ENCODE measurements at places on chromosomes 7 and 10.
A peak's percentile ranks its signal among the peaks of the same experiment; 100 is the strongest.

GRCh38 chr7:92613720-92614119 is 23.5 kb upstream of the FAM133B start:
- no peak for DNase-seq

DNA sequence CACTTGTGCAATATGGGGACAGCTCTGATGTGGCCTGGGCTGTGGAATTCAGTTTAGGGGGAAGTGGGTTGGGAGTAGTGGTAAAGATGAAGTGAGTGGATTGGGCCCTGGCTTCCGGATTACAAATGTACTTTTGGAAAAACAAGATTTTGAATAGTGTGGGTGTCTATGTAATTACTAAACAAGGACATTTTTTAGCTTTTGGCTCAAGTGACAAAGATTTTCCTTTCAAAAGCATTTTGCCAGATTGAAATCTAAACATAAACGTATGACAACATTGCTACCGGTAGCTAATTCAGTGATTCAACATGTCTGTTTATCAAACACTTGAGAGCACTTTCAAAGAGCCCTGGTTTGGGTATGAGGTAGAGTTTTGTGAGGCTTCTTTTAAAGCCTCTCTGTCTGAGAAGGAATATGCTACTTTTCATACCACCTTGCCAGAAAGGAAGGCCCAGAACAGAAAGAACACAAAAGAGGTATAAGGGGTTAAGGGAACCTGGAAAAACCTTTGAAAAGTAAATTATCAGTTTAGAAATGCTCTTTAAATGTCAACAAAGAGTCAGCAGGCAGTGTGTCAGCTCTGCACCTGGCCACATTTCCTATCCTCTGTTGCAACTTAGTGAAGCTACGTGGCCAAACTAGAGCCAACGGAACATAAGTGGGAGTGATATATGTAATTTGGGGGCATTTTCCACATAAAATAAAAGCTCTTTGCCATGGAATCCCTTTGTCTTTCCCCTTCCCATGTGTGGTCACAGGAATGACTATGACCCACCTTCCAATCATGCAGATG is 516.1 kb downstream of the NRG3 start:
- DNase-seq, result no peak

- DNase-seq, result no peak
These were observed 157.9 kb downstream of the GFRA1 start for GRCh38 chr10:116115036-116115641.

GRCh38 chr10:18233775-18234174 is 93.6 kb downstream of the CACNB2 start:
- DNase-seq, result no peak

- no peak for DNase-seq
These were observed 87.1 kb downstream of the TRIL start for GRCh38 chr7:28871077-28871476.

DNA sequence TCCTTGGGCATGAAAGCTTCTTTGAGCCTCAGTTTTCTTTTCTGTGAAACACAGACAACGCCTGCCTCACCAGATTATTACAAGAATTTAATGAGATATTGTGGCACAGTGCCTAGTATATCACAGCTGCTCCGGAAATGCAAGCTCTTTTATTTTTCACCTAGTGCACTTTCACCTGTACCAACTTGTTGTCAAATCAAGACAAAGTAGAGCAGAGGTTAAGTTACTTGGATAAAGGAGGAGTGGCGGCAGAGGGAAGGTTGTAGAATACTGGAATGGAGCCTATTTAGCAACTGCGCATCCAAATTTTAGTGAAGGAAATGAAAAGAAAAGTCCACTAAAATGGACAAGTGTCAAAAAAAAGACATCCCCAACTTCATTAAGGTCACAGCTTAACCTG is 54.9 kb upstream of the RHOBTB1 start:
- no peak for DNase-seq

GRCh38 chr7:13201628-13202027 is 514.2 kb downstream of the ARL4A start:
- DNase-seq, result no peak

- DNase-seq, result no peak
These were observed 152.7 kb upstream of the PCBD1 start for GRCh38 chr10:71040846-71041605.

DNA sequence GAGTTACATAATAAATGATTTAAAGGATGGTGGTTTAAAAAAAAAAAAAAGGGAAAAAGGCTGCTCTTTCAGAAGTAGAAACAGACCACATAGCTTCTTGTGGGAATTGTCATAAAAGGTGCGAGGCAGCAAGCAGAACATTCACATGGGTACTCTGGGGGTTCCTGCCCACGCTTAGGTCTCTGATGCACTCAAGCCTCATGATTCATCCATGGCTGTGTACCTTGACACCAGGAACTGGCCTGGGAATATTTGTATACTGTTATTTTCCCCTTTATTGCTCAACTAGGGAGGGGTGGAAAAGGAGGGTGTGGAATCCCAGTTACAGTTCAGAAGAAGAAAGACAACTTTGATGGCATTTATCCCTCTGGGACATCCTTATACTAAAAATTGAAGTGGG is 4.0 kb downstream of the PON2 start:
- no peak for DNase-seq

GRCh38 chr7:23012908-23013714 is 819 bp downstream of the HYCC1 start:
- DNase-seq, result no peak

DNA sequence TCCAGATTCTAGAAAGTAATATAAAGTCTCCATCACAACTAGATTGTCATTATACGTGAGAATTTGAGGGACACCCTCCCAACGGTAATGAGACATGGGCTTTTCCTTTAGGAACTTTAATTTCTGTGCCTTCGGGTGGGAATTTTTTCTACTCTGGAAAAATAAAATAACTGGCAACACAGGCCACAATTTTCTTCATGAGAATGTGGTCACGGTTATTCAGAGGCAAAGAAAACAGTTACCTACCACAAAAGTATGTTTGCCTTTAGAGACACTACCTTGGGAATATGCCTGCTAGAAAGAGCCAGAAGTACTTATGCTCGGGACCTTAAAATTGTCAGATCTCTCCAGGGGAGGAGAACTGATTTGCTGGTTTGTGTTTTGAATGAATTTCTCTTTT is 99.4 kb downstream of the ITGA8 start:
- DNase-seq, result no peak

GRCh38 chr10:35017608-35018007 is 72.5 kb downstream of the CUL2 start:
- no peak for DNase-seq

DNA sequence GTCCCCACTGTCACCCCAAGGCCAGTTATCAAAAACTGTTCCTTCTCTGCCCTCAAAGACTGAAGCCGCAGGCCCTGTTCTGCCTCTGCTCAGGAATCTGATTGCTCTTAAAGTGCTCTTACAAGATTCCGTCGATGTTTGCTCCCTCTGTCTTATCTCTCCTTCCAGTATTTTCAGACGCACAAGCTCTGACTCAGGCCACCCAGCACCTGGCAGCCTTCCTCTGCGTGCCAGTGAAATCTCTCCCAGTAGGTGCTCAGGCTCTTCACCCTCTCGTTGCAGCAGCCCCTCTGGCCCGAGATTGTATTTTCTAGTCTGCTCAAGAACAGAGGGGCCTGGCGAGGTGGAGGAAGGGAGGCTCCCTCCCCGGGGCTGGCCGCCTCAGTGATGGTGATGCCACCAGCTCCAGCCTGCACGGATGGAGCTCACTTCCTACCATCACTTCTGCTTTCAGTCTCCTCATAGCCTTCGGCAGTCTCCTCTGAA is 276.2 kb downstream of the USP6NL start:
- DNase-seq, result no peak

DNA sequence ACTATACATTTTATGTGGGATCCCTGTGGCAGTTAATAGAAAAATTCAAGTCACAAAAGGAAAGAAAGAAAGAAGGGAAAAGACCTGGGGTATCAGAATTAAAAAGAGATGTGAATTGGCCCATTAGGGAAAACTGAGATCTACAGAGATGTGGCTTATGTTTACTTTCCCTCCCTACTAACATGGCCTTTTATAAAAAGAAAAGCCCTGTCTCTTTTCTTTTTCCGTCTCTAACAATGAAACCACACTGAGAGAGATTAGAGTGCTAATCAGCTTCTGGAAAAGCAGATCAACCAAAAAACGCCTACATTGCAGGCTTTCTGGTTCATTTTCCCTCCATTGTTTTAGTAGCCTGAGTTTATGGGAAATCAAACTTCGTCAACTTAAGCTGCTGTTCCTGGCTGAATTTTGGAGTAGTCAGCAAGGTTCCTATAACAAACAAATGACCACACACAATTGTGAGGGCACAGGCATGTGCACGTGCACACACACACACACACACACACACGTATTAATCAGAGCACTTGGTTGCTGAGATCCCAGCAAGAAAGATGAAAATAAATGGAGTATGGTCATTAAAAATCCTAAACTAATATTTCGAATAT is 235.1 kb downstream of the SORCS1 start:
- DNase-seq, result no peak

GRCh38 chr7:46220066-46220630 is 299.1 kb upstream of the IGFBP3 start:
- no peak for DNase-seq

DNA sequence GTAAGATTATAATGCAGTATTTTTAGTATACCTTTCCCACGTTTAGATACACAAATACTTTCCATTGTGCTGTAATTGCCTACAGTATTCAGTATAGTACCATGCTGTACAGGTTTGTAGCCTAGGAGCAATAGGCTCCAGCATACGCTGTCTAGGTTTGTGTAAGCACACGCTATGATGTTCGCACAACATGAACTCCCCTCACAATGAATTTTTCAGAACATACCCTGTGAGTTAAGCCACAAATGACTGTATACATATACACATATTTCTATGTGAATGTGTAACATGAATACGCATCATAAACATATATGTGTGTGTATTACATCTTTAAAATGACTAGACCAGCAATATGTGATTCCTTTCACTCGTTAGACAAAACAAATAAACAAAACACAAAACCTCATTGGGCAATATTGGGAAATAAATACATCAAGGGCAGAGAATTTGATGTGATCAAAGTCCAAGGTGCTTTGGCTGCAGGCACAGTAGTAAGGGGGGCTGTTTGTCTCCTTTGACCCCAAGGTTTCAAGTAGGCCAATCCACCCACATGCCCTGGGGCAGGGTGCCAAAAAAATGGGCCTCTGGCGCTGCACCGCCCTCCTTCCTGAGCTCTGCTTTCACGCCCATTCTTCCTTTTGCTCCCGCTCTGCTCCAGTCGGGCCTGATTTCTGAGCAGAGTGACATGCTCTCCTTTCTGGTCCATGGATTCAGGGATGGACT is 33.9 kb downstream of the CHN2 start:
- DNase-seq, result no peak

GRCh38 chr7:84981055-84981976 is 205.5 kb downstream of the SEMA3D start:
- DNase-seq, result no peak

GRCh38 chr7:100962537-100962936 is 6.8 kb upstream of the MUC12 start:
- DNase-seq, result no peak

GRCh38 chr10:102673819-102674511 is 29.7 kb downstream of the TRIM8 start:
- DNase-seq, result peak; percentile 55

DNA sequence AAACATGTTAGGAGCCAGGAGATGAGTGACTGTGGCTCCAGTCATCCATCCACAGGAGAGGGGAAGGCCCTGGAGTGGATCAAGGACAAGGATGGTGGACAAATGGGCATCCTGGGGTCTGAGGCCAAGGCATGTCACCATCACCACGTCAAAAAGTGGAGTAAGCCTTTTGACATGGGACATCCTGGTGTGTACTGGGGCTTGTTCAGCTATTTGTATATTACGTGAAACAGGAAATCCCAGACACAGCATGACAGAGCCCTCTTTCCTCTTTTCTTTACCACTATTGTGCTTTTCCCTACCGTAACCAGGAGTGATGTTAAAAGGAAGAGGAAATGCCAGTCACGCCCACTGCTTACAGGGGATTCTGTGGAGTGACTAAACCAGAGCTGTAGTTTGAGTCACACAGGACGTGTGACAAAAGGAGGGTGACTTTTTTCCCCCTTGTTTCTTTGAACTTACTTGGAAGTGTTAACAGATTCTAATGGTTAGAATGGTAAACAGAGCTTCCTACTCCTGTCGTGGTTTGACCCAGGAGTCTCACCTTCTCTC is 15.4 kb downstream of the ACSL5 start:
- no peak for DNase-seq

DNA sequence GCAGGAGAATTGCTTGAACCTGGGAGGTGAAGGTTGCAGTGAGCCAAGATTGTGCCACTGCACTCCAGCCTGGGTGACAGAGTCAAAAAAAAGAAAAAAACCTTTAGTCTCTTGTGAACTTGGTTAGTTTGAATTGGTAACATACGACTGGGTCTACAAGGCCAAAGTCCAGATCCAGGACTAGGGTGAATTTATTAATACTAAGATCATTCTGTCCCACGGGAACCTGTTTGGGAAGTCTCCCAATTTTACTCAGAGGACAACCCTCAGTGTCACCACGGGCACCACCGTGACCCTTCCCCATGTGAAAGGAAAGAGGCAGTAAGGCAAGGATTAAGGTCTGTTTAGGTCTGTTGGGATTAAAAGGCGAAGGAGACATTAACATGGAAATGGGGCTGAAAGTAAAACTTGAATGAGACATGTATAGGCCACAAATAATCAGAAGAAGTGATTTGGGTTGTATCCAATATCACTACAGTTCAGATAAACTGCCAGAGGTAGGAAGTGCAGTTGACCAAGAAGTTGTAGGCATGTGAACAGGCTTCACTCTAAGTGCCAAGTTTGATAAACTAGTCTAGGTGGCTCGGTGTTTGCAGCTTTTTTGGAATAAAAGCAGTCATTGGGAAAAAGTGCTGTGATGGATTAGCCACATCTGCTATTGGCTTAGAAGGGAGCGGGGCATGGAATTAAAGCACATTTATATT is 30.7 kb downstream of the MYOF start:
- DNase-seq, result no peak

DNA sequence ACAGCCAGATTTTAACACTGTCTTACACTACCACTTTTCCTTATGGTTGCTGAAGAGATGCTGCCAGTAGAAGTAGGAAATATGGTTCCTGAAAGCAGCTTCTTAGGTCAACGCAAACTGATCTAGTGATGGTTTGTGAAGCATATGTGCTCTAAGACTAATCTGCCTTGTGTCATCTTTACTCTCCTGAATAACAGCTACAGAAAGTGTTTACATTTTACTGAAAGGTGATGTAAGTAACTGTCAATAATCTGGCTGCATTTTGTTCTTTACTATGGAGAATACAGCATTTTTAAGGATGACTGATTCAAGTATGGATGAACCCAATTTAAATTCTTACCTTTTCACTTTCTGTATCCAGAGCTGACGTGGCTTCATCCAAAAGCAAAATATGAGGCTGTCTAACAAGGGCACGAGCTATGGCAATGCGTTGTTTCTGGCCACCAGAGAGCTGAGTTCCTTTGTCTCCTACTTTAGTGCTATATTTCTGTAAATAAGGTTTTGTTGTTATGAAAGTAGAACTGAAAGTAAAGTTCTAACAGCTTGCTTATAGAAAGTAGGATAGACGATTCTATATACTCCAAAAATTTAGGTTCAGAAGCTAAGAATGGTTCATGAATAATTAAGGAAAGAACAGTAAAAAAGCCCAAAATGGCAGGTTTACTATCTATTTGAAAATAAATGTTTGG is 30.2 kb upstream of the ABCB4 start:
- DNase-seq, result no peak

Data from activated CD4-positive, alpha-beta T cell treated with anti-CD3 and anti-CD28 coated beads for 1 hour (primary cell).